T-helper 22 cell (primary cell): ENCODE measurements at places on chromosomes 6 and 20.
A peak's percentile ranks its signal among the peaks of the same experiment; 100 is the strongest.

GRCh38 chr20:1933465-1933870, 38.3 kb downstream of the SIRPA start:
- DNase-seq, result no peak

DNA sequence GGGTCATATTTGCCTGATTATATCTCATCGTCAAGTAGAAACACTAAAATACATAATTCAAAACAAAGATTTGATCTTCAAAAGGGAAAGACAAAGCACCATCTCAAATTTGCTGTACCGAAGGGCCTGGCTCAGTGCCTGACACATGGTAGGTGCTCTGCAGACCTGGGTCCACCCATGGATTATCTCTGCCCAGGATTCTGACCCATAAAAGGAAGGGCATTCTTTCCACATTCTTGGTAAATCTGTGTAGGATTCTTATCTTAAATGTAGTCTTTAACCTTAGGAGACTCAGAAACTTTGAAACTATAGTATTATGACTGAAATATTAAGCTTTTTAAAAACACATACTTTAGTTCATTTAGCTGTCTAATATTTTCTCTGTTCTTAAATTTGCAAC, 274.1 kb upstream of the FLRT3 start:
- DNase-seq, result no peak

DNA sequence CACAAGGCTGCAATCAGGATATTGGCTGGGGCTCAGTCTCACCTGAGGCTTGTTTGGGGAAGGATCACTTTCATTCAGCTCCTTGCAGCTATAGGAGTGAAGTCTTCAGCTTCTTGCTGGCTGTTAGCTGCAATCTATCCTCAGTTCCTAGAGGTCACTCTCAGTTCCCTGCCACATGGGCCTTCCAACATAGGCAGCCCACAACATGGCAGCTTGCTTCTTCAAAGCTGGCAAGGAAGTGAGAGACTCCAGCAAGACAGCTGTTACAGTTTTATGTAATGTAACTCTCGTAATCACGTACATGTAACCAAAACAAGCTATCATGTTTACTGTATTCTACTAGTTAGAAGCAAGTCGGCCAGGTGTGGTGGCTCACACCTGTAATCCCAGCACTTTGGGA, 226.9 kb downstream of the CDC5L start:
- DNase-seq, result no peak

GRCh38 chr20:51528263-51529027, 14.1 kb downstream of the NFATC2 start:
- DNase-seq, result peak; percentile 35

- no peak for DNase-seq
These were observed 46.7 kb downstream of the TBC1D7 start for GRCh38 chr6:13281686-13282085.

- no peak for DNase-seq
These were observed 37.3 kb upstream of the TOP1 start for GRCh38 chr20:40991181-40991889.

GRCh38 chr20:33667245-33667675, 517 bp downstream of the ACTL10 start:
- DNase-seq, result no peak

- DNase-seq, result no peak
These were observed 26.7 kb upstream of the TFAP2B start for GRCh38 chr6:50791900-50792508.

DNA sequence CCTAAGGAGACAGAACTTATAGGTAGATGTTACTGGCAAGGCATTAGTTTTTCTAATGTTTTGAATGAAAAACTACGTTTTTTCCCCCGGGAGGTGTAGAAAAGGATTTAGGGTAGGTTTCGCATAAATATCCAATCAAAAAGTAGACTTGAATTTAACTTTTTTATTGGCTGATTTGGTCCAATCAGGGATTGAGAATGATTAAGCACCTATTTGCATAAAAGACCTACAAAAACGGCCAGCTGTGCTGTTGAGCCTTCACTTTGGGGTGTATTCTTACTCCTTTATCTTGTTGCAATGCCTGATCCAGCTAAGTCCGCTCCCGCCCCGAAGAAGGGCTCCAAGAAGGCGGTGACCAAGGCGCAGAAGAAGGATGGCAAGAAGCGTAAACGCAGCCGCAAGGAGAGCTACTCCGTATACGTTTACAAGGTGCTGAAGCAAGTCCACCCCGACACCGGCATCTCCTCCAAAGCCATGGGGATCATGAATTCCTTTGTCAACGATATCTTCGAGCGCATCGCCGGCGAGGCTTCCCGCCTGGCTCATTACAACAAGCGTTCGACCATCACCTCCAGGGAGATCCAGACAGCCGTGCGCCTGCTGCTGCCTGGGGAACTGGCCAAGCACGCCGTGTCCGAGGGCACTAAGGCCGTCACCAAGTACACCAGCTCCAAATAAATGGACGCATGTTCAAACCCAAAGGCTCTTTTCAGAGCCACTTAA, 113.5 kb upstream of the BTN3A2 start:
- DNase-seq, result peak; percentile 37

GRCh38 chr6:22147921-22148776, 148.7 kb downstream of the PRL start:
- no peak for DNase-seq

- DNase-seq, result no peak
These were observed 14.8 kb upstream of the MYL9 start for GRCh38 chr20:36526521-36527011.

GRCh38 chr6:102137859-102138258, 744.4 kb downstream of the GRIK2 start:
- DNase-seq, result no peak

DNA sequence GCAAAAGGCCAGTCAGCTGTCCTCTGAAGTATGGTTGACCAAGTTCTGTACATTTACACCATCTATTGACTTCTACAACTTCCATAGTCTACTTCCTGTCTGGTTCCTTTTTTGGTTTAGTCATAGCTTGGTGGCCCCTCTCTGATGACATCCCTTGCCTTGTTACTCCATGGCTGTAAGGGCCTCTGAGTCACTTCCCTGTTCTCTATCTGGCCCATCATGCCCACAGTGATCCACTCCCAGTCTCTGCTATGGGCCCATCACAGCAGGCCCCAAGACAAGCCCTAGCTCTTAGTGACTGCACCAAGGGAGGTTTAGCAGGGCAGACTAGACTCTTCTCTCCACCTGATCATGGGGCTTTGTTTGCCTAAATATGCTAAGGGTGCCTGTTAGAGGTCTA, 441.6 kb downstream of the HACE1 start:
- DNase-seq, result no peak

GRCh38 chr20:45426320-45427016, 10.5 kb downstream of the PIGT start:
- DNase-seq, result no peak

- no peak for DNase-seq
These were observed 20.1 kb upstream of the MTCL3 start for GRCh38 chr6:127539272-127539671.

- DNase-seq, result no peak
These were observed 13.5 kb upstream of the PNRC1 start for GRCh38 chr6:89066940-89067646.

DNA sequence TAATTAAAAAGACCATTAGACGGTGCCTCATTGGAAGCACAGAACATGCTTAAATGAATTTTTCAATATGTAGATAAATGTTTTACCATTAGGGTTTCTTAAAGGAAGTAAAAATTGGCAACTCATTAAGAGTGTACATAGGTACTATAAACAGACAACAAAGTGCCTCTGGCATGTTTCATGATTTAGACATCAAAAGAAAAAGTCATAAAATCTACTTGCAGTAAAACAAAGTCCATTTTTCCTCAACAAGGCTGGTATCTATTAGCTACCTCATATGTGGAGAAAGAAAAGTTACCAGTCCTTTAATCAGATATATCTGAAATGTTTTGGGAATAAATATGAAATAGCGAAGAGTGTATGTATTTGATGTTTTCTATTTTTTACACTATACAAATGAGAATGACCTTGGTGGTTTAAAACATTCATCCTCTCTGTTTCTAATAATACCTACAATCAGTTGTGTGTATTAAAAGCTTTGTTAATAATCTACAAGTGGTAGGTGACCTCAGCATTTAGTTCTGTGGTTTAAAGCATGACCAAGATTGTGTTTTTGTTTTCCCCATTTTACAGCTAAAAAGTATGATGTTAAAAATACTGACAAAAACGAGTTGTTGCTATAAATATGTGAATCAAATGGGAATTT, 87.5 kb downstream of the HDGFL1 start:
- DNase-seq, result no peak

GRCh38 chr6:7292596-7293255, 20.3 kb downstream of the SSR1 start:
- no peak for DNase-seq

DNA sequence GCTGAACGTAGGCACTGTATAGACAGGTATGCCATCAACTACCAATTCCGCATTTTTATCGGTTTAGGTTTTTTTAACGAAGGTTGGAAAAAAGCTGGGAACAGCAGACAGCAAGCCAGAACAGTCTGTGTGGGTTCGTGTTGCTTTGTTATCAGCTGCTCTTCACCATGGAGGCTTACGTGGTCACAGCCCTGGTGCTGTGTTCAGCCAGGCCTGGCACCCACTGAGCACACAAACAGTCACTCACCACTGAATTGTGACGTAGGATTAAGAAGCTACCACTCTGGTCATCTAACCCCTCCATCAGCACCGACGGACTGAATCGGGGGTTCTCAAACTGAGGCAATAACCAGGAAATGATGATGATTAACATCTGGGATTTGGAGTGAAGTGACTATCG, 13.2 kb downstream of the FAM210B start:
- no peak for DNase-seq

DNA sequence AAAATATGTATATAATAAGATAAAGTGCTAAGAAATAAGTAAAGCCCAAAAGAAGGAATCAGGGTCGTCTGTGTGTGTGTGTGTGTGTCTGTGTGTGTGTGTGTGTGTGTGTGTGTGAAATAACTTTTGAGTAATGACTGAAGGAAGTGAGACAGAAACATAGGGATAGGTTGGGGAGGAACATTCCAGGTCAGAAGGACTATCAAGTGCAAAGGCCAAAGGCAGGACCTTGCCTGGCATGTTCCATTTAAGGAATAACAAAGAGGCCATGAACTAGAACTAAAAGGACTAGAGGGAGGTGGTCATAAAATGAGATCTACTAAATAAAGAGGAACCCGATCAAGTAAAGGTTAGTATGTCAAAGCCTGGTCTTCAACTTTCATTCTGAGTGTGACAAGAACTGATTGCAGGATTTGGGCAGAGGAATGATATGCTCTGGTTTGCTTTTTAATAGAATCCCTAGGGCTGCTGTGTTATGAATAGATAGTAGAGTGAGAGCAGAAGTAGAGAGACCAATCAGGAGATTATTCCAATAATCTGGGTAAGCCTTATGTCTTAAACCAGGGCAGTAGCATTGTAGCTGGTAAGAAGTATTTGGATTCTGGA, 6.9 kb downstream of the ENPP3 start:
- DNase-seq, result no peak

- DNase-seq, result no peak
These were observed 3.9 kb upstream of the SULF2 start for GRCh38 chr20:47789081-47789763.

DNA sequence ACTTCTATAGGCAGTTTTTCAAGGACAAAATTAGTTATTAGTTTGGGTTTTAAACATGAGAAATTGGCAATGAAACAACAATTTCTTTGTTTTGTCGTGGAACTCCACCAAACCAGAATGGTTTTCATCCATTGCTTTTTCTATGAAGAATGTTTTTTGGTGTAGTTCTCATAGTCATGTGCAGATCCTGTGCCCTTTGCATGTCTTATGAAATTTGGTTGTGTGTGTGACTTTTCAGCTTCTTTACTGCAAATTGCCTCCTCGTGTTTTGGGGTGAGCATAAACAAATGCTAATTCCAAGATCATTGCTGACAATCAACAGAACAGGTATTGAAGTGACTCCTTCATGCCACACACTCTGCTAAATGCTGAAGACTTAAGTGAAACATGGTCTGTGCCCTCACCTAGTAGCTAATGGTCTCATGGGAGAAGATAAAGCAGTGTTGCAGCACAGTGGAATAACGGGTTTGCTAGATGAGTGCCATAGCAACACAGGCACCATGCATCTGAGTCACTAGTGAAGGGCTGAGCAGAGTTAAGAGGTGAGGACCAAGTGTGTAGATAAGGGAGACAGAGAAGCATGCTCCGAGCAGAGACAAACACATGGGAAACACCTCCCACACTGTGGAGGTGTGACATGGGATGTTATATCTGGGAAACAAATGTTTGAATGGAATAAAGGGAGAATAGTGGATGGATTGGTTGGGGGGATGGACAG, 120.0 kb downstream of the SLC16A10 start:
- no peak for DNase-seq

- DNase-seq, result no peak
These were observed 6.7 kb downstream of the AFDN start for GRCh38 chr6:167833396-167833763.

GRCh38 chr6:37204014-37204751, 34.2 kb downstream of the PIM1 start:
- no peak for DNase-seq
